ENCODE measurements at places on chromosomes 13 and 19.

GRCh38 chr13:33645591-33646554 is 172.1 kb upstream of the RFC3 start:
- DNase-seq, result no peak

- DNase-seq, result no peak
Observed at GRCh38 chr13:30364133-30364532, 56.8 kb upstream of the KATNAL1 start.

DNA sequence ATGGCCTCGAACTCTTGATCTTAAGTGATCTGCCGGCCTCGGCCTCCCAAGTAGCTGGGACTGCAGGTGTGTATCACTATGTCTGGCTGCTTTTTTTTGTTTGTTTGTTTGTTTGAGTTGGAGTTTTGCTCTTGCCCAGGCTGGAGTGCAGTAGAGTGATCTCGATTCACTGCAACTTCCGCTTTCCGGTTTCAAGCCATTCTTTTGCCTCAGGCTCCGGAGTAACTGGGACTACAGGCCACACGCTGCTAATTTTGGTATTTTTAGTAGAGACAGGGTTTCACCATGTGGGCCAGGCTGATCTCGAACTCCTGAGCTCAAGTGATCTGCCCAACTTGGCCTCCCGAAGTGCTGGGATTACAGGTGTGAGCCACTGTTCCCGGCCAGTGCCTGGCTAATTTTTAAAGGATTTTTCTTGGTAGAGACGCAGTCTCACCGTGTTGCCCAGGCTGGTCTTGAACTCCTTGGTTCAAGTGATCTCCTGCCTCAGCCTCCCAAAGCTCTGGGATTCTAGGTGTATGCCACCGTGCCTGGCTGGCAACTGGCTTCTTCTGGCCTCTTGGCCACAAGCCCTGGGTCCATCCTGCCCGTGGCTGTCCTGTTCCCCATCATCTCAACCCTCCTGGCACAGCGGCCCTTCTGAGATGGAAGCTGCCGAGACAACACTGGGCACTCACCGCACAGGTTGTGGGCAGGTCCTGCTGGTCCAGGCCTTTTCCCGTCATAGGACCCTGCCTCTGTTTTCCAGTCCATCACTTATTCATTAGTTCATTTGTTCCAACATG is 11.5 kb downstream of the TECR start:
- DNase-seq, result no peak

GRCh38 chr13:21683034-21683733 is 12.3 kb downstream of the FGF9 start:
- DNase-seq, result no peak

DNA sequence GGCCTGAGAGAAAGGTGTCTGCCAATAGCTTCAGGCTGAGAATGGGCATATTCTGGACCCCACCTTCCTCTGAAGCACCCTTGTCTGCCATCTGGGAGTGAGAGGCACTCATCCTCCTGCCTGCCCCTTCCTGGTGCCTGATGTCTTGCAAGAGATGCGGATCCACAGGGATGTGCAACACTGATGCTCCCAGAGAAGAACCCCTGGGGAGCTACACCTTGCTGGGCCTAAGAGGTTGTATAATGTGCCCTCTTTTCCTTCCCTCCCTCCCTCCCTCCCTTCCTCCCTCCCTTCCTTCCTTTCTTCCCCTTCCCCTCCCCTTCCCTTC is 34.6 kb downstream of the ADPRHL1 start:
- no peak for DNase-seq

DNA sequence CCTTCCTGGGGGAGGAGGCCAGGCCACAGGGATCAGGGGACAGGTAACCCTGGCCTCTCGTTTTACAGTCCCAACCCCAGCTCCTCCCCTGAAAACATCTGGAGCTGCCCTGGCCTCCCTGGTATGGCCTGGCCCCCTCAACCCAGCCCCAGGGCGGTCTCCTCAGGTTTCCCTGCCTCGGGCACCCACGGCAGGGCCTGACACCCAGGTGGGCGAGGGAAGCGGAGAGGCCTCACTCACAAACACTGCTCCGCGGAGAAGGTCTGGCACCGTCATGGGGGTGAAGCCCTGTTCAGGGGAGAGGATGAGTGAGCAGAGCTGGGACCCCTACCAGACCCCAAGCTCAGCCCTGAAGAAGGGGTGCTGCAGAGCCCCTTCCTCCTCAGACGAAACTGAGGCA is 6.5 kb upstream of the CCER2 start:
- DNase-seq, result no peak

DNA sequence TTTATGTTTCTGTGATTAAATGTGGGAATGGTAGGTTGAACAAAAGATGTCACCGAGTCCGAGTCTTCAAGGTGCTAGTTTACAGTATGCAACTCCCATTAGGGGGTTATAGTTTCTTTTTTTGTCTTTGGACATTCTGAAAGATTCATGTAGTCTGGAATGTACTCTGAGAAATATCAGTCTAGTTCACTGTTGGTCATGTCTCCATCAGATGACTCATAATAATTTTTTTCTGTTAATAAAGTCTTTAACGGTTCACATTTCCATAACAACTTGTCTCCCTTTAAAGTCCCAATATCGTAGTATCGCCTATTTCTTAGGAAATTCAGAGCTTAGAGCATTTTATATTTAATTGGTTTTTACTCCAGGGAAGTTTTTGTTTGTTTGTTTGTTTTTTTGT is 13.5 kb upstream of the ESD start:
- no peak for DNase-seq

DNA sequence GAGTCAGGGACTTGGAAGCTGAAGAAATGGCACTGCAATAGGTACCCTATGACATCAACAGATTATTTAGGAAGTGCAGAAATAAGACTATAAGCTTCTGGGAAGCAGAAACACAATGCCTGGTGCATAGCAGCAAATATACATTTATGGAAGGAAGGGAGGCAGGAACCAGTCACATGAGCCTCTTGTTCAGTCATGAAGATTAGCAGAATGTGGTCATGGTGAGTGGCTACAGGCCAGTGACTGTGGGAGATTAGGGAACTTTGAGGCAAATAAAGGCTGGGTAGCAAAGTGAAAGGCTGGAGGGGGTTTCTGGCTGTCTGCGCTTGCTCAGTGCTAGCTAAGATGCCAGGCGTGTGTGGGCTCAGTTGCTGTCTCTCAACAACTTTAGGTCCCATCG is 96.3 kb downstream of the EPSTI1 start:
- no peak for DNase-seq

GRCh38 chr13:111007209-111007608 is 92.3 kb upstream of the ANKRD10 start:
- no peak for DNase-seq
